ENCODE measurements at places on chromosomes 3 and 15. TPM values are rescaled to one million over a fixed set of nuclear protein-coding genes. Genes with fewer than 3 reads are reported as not detected.

DNA sequence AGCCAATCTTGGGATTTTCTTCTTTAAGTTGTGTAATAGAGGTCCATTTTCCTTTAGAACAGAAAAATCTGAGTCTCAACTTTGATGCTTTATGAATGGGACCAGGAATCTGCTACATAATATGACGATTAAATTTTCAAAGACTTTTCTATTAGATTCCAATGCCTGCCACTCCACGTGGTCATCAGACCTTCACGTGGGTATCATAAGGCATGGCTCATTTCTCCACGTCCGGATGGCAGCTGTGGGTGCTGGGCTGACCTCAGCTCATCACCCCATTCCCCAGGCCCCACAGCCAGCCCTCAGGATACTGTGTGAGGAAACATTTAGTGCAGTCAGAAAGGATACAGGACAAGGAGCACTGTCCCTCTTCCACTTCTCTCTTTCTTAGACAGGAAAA lies 159.7 kb downstream of the SEMA6D start:
- DNase-seq, result no peak

- no peak for DNase-seq
These were observed 9.5 kb upstream of the MCF2L2 start for GRCh38 chr3:183437666-183438564.

DNA sequence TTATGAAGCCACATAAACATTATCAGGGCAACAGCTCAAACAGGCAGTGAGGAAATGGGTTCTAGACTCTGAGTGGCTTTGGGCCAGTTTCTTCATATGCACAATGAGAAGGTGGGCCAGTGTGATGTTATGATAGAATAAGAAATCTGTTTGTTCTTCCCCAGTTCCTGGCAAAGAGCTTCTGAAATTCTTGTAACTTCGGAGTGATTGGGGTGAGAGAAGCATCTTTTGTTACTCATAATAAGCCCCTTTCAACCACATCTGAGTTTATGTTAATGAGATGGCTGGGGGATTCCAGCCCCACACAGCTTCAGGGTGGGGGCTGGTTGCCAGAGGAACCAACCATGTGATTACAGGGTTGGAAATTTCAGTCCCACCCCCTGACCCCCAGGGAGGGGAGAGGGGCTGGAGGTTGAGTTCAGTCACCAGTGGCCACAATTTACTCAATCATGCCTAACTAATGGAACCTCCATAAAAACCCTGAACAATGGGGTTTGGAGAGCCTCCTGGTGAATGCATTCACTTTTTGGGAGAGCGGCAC lies 57.0 kb upstream of the FRMD4B start:
- no peak for DNase-seq

DNA sequence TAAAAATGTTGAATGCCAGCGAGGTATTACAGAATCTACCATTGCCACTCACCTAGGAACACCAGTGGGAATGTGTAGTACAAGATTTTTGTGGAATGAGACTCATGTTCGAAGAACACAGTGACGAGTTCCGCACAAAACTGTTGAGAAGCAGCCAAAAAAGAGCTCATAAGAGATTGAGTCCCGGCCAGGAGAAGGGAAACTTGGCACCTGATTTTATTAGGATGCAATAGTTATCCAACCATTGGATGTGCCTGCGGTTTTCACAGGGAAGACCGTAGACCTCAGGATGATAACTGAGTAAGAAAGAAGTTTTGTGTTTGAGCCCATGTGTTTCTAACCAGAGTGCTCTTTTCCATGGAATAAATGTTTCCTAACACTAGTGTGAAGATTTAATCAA lies 88.9 kb downstream of the PTPRG start:
- no peak for DNase-seq

DNA sequence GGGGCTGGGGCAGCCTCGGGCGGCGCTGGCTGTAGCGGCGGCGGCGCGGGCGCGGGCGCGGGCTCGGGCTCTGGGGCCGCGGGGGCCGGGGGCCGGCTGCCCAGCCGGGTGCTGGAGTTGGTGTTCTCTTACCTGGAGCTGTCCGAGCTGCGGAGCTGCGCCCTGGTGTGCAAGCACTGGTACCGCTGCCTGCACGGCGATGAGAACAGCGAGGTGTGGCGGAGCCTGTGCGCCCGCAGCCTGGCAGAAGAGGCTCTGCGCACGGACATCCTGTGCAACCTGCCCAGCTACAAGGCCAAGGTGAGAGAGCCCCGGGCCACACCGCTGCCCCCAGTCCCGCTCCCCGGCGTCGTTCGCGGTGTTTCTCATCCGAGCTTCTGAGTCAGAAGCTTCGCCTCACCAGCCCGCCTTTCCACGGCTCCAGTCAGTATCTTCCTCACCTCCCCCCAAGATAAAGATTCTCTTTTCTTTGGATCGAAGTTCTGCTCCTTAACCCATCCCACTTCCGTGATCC lies 600 bp downstream of the FBXO45 start:
- DNase-seq, result peak; percentile 40

Gene GOLGA8S
- 0.41 TPM for total RNA-seq

Gene ZXDC
- 63.2 TPM for total RNA-seq

Gene PRTG
- 0.06 TPM for total RNA-seq

Gene LINGO1
- total RNA-seq, result not detected

All from T-cell (primary cell).